ENCODE measurements at places on chromosomes 2 and 18.

- DNase-seq: peak; percentile 31
Measured at GRCh38 chr2:65722028-65722778, 289.8 kb upstream of the SPRED2 start.

- DNase-seq: no peak
Measured at GRCh38 chr2:12504443-12504842, 212.3 kb upstream of the TRIB2 start.

DNA sequence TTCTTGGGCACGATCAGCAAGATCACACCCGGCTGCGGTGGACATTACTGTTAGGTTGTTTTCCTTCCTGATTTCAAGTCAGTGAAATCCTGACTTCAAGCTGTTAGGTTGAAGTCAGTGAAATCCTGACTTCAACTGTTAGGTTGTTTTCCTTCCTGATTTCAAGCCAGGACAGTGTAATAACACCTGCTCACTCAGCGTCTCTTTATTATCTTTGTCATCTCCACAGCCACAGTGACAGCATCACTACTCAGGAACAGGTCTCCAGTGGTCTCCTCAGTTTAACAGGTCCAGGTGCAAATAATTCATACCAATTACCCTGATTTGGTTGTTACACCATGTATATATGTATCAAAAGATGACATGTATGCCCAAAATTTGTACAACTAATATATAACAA is 208.1 kb upstream of the REG3G start:
- DNase-seq: no peak

DNA sequence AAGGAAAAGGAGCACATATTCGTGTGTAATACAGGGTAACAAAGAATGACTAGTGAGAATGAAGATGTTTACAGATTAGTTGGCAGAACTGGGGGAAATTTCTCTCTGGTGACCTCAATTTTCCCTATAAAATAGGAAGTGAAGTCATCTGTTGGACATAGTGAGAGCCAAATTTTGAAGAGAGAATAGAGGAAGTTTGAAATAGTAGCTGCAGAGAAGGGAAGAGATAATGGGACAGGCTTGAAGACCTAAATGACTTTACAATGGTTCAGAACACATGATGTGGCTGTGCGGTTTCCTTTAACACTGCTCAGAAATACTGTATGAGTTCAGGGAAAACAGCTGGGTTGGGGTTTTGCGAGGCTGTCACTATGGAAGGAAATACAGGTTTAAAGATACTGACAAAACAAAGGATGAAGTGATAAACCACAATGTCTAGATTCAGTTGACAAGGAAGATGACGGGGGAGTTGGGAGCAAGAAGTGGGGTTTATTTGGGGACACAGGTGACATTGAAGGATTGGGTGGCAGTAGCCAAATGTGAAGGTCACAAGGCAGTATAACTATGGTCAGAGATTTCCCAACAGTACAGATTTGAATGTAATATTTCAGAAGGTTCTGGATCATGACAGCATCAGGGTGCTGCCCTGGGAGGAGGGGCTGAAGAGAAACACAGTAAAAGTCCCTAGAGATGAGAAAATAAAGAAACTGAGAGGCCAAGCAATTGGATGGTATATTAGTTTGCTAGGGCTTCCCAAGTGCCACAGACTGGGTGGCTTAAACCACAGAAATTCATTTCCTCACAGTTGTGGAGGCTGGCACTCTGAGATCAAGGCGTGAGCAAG is 82.6 kb upstream of the TANK start:
- no peak for DNase-seq

DNA sequence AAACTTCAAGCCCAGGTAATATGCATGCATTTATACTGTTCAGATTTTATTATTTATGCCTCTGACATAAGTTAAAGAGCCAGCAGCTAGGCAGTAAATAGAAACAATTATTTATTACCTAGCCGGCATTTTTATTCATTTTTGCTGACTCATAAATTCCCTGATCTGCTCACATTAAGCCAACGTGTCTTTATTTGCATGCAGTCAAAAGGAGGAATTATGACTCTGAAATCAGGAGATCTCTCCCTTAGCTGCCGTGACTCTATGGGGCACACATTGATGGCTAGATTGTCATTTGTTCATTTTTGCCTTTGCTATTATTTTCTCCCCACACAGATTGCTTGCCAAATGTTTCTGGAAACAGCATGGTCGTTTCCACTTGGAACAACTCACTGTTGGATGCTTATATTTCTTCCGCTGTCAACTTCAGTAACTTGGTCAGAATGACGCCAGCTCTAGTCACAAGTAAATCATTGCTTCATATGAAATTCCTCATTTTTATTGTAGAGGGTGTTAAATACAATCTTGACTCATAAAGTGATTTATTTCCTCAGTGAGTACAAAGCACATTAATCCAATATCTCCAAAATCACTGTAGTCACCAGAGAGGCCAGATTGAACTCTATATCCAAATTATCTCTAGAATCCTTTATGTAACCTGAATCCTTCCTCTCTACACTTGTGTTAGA is 15.9 kb upstream of the ZBTB14 start:
- no peak for DNase-seq

DNA sequence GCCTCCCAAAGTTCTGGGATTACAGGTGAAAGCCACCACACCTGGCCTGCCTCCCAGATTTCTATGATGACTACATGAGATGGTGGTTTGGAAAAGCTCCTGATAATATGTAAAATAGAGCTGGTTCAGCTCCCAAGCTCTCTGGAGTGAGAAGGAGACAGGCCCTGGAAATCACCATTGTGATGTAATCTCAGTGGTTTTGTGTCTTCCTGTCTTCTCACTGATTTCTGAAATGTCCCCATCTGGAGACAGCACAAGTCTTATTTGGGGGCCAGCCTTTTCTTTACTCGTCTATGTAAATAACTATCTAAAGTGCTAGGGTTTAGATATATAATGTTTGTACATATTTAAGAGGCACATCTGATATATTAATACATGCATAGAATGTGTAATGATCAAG is 64.0 kb downstream of the CCNT2 start:
- no peak for DNase-seq

DNA sequence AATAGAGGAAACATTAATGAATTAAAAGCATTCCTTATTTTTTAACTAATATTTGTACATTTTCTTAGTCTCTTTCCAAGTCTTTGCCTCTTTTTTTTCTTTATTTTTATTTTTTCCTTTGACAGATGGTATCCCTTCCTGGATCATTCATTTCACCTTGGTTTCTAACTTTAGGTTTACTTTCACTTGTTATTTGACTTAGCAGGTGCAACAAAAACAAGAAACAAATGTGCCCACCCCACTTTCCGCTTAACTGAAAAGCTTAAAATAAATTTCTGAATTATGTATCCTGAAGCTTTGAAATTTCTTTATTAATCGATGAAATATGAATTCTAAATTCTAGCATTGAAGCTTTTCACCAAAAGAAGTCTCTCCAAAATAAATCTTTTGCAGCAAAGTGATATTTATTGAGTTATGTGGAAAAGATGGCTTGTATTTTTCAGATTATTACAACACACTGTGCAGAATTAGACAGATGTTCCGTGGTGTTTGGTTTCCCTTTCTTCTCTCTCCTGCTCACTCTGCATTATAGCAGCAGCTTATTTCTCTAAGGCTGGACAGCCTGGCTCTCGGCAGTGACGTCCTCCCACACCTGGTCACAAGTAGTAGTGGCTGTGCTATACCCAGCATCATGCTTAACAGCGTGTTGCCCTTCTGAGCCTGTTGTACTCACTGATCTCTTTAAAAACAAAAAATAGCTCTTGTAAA is 99.1 kb upstream of the ZNF397 start:
- peak; percentile 11 for DNase-seq

GRCh38 chr2:108965540-108966289 is 23.3 kb downstream of the EDAR start:
- DNase-seq: no peak

DNA sequence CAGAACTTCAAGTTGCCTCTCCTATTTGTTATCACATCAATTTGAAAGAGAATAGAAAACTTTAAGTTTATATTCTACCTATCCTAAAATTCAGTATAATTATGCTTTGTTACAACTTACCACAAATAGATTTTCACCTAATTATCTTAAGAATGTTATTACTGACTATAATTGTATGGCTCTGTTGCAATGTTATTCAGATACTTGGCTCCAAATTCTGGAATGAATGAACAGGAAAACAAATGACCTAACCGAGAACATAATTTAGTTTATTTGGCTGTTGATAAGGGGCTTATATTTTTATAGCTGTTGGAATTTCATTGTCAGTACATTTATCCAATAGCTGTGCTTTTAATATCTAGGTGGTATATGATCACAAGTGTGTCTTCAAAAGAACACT is 173.2 kb upstream of the GULP1 start:
- no peak for DNase-seq

- DNase-seq: no peak
Measured at GRCh38 chr2:148108385-148108784, 87.5 kb downstream of the MBD5 start.

DNA sequence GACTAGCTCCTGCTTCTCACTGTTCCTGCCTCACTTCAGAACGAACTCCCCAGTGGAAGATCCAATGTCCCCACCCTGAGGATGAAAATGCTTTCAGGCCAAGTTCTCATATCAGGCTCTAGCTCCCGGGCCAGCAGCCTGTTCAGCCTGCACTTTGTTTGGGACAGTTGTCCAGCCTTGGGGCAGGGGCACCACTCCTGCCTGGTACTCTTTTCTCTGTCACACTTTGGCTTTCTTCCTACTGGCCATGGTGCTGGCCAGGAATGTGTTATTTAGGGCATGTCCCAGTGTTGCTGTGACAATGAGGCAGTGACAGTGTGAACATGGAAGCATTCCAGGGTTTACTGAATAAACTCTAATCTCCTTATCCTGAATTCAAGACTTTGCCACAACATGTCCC is 154.1 kb downstream of the GALNT14 start:
- DNase-seq: no peak

- peak; percentile 34 for DNase-seq
Measured at GRCh38 chr18:55415258-55415871, 172.6 kb downstream of the TCF4 start.

DNA sequence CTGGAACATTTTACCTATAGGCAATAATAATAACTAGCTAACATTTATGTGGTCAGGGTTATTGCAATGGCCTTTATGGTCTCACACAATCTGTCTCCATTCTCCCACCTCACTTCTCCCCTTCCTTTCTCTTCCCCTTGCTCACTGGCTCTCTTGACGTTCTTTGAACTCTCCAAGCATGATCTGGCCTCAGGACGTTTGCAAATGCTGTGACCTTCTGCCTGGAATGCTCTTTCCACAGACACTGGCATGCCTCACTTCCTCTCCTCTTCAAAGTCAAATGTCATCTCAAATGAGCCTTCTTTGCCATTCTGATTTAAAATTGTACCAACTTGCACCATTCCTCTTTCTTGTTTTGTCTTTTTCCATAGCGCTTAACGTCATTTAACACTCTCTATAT is 25.3 kb upstream of the GCG start:
- DNase-seq: no peak

- DNase-seq: no peak
Measured at GRCh38 chr2:188734691-188735090, 239.5 kb upstream of the COL3A1 start.

GRCh38 chr2:226137201-226137811 is 662.3 kb downstream of the IRS1 start:
- no peak for DNase-seq

DNA sequence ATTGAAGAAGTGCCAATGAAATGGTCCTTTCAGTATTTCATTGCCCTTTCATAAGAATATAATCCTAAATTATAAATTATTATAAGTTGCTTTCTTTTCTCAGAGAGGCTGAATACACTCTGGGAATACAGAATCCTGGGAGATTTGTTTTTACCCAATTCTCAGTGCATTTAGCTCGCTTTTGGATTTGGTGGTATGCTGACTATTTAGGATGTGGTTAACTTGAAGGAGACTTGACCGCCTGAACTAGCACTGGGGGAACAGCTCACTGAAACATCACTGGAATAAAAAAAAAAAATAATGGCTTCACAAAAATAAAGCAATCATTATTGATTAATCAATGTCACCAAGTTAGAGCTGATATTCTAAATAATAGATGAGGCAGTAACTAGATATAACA is 10.2 kb downstream of the TNFAIP6 start:
- no peak for DNase-seq

DNA sequence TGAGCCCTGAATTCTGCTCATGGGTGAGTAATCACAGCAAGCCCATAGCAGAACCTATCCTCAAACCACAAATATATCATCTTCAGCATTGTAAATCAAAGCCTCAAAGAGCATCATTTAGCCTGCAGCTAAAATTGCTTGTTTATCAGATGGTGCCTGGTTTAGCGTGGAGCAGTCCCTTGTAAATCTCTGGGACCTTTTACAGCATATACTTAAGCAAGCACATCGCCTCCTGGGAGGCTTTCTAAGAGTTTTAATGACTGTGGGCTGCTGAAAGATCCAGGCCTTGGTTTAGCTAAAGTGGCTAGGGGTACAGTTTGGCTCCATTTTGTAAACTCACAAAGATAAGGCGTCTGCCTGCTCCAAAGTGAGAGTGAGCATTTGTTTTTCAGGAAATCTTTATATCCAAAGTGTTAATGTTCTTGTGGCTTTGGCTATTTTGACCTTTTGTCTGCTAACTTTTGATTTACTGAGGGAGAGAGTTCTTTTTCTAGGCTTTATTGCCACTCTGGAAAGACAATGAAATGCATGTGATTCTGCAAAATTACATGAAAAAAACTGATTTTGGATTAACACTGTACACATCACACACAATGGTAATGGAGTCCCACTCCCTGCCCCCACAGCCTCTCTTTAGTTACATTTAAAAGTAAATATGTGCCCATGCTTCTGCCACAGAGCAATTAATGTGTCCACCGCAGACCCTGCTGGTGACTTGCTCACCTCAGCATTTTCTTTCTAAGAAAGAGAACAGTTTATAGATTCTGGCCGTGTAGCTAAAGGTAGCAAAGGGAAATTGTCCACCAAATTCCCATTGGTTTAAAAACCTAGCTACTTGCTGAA is 194.8 kb downstream of the LNPK start:
- no peak for DNase-seq

DNA sequence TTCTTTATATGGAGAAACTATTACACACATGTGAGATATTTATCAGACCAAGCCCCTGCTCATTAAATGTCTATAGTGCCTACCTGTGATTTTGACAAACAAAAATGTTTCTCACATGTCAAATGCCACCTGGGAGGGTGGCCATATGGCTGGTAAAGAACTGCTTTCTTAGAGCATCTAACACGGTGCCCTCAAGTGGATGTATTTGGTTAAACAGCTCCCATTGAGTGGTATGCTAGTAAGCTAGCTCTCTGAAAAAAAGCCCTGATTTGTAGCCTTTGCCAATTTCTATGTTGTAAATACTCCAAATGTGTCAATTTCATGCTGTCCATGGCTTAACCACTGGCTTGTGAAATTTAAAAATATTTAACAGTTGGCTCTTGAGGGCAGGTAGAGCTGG is 94.6 kb downstream of the PMAIP1 start:
- DNase-seq: no peak

GRCh38 chr2:227789803-227790202 is 23.8 kb upstream of the CCL20 start:
- no peak for DNase-seq
